ENCODE measurements at places on chromosomes 2 and 18. TPM values are rescaled to one million over a fixed set of nuclear protein-coding genes. Genes with fewer than 3 reads are reported as not detected.

GRCh38 chr2:135664623-135665068, 77.0 kb upstream of the UBXN4 start:
- DNase-seq: no peak

DNA sequence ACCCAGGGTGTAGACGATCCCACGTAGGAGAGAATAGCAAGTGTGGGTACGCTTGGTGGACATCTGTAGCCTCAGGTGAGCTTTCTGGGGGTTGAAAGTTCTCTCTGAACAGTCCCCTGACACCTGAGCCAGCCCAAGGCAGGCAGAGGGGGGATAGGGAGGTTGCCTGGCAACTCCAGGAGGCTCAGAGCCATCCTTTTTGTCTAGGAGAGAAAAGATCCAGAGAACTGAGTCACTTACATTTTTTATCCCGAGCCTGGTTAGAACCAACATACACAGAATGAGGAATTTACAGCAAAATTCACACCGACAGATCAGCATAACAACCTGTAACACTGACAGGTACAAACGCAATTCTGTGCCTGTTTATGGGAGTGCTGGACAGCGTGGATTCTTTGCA, 113.2 kb downstream of the SH3BP4 start:
- no peak for DNase-seq

DNA sequence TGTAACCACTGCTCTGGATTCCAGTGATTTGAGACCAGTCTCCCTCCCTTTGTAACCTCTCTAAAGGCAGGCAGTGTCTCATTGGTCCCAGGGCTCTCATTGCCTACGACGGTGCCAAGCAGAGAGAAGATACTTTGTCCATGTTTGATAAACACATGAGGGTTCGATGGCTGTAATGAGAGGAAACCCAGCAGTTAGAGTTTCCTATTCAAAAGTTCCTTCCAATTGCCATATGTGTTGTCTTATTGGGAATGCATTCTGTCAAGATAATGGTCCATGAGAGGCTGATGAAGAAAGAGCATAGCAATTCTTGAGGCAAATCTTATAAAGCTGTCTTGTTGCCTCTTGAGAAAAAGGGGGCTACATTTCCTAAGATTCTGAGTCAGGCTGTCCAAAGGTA, 292.5 kb downstream of the LRRTM1 start:
- no peak for DNase-seq

DNA sequence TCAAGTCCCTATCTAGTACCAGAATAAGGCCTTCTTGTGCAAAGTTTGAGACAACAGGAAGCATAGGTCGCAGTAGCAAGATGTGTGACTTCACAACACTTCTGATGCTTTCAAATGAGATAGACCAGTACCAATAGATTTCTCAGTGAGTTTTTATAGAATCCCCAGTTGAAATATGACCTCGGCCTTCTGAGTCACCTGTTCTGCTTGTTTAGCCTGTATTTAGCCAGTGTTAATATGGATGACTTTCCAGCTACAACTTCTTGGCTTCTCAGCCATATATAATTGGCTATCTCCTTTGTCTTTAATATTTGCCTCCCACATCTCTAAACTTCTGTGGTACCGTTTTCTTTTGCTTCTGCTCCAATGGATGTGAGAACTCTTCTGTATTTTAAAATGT, 113.8 kb downstream of the KYNU start:
- no peak for DNase-seq

Gene ZBTB7C
- 3.2 TPM for total RNA-seq

Gene TMEM163
- total RNA-seq: 0.46 TPM

DNA sequence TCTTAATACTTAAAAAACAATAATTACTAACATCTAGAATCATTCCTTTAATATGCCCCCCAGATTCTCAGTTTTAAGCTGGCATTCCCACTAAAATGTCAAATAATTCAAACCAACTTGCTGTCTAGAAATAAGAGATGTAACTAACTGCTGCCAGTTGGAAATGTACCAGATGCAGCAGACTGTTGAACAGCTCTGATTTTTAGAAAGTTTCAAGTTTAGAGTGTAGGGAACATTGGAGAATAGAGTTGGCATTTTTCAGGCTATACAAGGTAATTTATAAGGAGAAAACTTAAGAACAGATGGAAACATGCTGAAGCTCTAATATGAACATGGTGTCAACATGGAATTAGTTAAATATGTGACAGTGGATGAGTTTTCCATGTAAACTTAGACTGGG, 101.4 kb downstream of the PTRHD1 start:
- no peak for DNase-seq

- no peak for DNase-seq
These were observed 152.9 kb upstream of the PGAP1 start for GRCh38 chr2:197079414-197079813.

GRCh38 chr18:53261241-53261640, 921.2 kb downstream of the DCC start:
- no peak for DNase-seq

DNA sequence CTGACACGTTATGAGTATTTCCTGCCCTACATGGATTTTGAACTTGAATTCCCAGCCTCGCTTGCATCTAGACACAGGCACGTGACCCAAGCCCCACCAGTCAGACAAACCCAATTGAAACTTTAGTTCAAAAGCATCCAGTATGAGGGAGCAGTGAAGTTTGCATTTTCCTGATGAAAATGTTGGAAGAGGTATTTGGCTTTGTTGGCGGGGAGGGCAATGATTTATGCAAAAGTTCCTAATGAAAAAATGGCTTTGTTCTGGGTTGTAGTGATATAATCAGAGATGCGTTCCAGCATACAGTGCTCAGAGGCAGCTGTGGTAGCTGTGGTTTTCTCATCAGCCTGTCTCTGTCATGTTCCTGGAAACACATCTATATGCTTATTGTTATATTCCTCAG, 36.8 kb upstream of the CPS1 start:
- DNase-seq: no peak

Gene FBXO41
- total RNA-seq: 0.87 TPM

Gene B3GNT7
- 9.1 TPM for total RNA-seq

Gene CYS1
- 3.2 TPM for total RNA-seq

DNA sequence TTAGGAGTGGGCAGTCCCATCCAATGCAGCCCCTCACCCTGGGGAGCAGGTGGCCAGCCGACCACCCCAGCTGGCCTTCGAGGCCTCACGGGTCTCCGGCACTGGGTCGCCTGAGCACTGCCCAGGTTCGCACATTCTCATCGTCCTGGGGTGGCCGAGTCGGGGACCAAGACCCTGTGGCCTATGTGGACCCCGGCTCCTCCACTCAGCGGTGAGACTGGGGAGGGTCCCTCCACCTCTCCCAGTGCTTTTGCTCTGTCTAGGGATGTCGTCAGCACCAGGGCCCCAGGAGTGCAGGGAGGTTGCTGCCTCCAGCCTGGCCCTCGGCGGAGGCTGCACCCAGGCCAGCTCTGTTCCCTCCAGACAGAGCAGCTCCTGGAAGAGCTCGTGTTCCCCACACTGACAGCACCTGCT, 89.6 kb downstream of the TPO start:
- no peak for DNase-seq

DNA sequence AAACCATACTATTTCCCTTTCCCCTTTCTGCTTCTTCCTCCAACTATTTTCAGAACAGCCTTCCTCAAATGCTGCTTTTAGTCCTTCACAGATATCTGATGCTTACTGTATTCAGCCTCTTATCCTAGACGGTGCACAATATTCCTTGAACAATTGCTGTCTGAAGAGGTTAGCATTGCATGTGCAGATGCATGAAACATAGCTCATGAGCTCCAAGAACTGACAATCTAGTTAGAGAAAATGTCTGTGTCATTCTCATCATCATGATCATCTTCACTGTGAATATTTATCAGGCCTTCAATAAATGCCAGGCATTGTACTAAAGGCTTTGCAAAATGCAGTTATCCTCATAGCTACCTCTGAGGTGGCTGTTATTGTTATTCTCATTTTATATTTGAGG, 190.7 kb downstream of the DNER start:
- no peak for DNase-seq

DNA sequence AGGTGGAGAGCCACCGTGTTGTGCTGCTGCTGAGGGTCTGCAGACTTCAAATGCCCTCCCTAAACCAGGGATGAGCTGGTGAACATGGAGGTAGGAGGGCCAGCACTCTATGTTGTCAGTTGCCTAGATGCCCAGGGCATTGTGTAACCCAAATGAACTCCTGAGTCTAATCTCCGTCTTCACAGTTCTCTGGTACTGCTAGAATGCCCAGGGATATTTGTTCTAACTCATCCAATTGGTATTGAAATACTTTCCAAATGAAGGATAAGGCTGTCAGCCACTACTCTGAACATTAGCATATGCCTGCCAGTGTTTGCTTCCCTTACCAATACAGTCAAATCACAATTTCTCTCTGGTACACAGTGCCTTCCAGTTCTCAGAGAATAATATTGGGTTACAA, 492.6 kb downstream of the SLC4A3 start:
- DNase-seq: no peak

Gene STPG4
- total RNA-seq: not detected

- DNase-seq: no peak
These were observed 180.2 kb upstream of the RAB6C start for GRCh38 chr2:129799036-129799958.

DNA sequence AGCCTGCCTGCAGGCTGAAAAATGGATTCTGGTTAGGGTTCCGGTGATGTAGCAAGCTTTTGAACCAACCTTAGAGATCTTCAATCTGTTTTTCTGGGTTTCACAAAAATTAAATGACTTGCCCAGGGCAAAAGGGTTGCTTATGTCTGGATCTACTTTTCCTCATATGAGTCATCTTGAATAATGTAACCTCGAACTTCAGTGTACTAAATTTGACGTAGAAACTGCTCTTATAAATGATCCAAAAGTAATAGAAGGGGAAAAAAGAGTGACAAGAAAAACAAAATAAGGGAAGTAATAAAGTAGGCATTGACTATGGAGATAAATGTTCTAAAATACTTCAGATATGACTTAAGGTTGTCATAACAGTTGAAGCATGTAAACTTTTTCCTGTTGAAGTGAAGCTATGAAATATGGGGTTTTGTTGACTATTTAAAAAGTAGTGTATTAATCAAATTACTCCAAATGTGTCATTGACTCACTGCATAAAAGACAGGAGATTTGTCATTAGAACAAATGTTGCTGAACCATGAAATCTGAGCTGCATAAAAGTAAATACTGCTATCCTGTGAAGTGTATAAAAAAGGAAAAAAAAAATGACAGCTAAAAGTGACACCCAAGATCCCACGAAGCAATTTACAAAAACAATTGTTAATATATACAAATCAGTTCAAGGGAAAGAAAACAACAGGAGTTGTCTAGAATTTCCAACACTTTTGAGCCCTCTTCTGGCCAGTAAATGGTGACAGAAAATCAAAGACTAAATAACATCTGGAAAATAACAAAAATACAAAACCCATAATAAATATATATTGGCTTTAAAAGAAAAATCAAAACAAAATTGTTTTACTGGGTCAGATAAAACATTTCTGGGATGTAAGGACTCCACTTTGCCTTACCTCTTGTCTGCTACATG, 103.6 kb upstream of the SERPINE2 start:
- no peak for DNase-seq

DNA sequence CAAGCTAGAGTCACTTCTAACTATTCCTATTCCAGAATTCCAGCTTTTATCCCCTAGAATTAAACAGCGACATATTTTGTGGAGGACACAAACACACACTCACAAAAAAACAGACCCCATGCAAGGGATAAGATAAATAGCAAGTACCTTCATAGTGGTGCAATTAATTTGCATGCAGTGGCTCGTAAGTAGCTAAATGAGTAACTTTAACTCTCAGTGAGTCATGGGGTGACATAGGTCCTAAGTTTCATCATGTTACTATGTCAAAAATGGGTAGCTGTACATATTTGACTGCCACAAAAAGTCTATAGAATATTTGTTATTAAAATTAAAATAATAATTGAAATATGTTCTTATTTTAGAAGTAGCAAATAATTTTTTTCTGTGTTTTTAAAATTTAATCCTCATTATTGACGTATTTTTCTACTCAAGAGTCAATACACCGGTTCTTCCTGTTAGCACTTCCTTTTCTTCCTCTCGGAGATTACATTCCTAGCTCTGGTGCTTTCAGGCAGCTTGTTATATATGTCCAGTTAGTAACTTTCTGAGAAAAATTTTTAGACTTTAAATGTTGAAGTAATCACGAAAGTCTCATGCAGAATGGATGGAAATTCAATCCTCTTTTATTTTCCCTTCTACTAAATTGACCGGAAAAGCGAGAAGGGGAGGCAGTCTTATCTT, 247.0 kb downstream of the KCNH7 start:
- no peak for DNase-seq

Gene SAG
- not detected for total RNA-seq

Gene NAPG
- 30.8 TPM for total RNA-seq

- DNase-seq: no peak
These were observed 125.5 kb downstream of the MARCHF4 start for GRCh38 chr2:216246766-216247165.

Gene NT5DC4
- total RNA-seq: not detected

- DNase-seq: no peak
These were observed 3.8 kb downstream of the LIPT1 start for GRCh38 chr2:99158599-99158998.
